ENCODE measurements at places on chromosomes 5 and 9.

- DNase-seq, result no peak
These were observed 28.4 kb downstream of the TIMD4 start for GRCh38 chr5:156934450-156935211.

DNA sequence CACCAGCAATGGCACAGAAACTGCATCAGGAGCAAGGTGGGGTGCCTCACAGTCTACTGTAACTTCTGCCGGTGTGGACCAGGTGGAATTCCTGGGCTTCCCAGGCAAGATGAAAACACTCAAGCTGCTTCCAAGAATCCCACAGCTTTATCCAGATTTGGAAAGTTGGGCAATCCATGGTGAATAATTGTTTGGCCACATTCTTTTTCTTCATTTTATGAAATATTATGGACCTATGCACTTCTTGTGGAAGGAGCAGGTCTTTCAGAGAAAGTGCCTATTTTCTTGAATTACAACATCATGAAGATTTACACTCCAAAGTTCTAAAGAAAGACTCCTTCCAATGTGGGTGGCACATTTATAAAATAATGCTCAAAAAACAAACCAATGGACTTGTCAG lies 503.6 kb downstream of the SEMA5A start:
- no peak for DNase-seq

- no peak for DNase-seq
These were observed 233.9 kb upstream of the ZNF608 start for GRCh38 chr5:124980163-124980941.

DNA sequence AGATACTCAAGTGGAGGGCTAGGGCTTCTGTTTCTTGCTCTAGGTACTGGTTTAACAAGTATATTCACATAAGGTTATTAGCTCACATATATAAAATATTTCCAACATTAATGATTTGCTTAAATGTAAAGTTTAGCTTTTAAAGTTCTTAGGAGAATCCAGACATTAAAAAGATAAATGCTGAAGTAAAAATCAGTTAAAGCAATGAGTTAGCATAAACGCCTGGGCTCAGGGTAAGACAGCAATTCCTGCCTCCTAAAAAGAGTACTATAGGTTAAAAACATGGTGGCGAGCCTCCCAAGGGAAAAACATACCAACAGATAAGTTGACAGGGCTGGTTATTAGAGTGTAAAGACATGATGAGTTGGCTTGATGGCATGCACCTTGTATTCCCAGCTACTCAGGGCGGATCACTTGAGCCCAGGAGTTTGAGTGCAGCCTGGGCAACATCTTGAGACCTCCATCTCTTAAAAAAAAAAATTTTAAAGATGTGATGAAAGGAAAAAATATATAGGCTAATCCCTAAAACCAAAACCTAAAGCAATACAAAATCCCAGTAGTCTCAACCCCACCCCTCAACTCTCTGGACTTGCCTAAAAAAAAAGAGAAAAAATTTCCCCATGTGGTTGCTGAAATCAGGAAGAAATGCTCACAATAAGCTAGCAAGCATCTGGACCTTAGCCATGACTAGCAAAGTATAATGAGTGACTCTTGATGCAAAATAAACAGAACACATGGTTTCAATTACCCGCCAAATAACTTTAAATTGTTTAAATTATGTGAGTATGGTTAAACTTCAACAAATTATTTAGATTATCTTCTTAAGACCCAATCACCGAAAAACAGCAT lies 3.6 kb downstream of the GOLPH3 start:
- DNase-seq, result peak; percentile 84

DNA sequence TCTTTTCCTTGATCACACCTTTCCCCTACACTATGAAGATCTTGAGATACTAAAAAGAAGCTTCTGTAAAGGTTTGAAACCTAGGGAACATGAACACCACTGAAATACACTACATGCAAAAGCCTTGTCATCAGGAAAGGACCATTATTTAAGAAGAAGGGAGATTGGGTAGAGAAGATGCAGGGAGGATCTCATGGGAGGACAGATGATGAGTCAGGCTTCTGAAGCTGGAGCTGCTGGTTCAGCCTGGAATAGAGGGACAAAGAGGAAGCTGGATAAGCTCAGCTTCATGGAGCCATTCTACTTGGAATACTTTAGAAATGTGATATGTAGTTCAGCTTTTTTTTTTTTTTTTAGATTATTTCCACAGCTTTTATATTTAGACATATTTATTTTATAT lies 169.8 kb downstream of the MAN2A1 start:
- DNase-seq, result no peak

DNA sequence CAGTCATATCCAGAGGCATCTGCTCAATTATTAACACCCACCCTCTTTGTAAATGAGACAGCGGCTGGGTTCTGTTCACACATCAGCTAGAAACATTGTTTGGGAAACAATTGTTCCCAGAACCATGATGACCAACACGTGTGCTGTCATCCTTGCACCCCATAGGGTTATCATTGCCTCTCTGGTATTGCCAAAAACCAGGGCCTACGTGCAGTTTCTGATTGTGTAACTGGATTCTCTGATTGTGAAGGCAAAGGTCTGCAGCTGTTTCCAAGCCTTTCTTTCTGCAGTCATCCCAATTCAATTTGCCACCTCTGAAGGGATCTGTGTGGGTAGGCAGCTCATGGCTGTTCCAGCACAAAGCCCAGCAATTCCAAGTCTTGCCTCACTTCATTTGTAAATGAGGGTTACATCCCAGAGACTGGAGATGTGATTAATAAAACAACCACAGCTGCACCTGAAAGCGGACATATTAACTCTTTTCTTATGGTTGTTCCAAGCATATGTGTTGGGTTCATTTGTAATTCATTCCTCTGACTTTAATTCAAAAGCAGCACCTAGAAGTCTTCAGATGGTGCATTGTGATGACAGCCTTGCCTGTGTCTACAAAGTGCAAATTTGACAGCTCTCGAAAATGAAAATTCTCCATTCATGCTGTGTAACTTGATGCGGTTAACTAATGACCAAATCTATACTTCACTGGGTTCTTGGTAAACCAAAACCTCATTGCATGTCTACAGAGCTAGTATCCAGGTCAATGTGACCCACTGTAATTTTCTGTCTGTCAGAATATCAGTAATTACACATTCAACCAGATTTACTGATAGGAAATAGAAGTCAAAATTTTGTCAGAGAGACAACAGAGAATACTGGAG lies 66.6 kb downstream of the YIPF5 start:
- no peak for DNase-seq

DNA sequence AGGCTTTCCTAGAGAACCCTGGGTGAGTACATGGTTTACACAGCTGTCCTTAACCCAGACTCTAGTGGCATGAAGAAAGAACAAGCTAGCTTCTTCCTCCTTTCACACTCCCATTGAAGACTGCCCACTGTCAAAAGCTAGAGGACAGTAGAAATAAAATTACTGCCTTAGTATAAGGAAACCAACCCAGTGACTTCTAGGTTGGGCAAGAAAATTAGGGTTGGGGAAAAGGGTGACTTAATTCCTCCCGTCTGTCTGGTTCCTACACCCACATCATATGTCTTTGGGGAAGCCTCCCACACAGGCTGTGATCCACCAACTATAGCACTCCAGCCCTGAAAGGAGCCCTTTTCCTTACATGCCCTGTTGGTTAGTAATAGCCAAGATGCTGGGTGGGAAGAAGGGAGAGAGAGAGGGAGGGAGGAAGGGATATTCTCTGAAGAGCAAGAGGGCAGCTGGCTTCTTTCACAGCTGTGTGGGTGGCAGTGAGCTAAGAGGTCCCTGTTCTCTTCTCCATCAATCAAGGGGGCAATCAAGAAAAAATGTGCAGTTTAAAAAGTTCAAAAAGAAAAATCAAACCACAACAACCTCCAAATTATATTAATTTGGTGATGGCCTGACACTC lies 21.7 kb downstream of the HBEGF start:
- DNase-seq, result peak; percentile 77

DNA sequence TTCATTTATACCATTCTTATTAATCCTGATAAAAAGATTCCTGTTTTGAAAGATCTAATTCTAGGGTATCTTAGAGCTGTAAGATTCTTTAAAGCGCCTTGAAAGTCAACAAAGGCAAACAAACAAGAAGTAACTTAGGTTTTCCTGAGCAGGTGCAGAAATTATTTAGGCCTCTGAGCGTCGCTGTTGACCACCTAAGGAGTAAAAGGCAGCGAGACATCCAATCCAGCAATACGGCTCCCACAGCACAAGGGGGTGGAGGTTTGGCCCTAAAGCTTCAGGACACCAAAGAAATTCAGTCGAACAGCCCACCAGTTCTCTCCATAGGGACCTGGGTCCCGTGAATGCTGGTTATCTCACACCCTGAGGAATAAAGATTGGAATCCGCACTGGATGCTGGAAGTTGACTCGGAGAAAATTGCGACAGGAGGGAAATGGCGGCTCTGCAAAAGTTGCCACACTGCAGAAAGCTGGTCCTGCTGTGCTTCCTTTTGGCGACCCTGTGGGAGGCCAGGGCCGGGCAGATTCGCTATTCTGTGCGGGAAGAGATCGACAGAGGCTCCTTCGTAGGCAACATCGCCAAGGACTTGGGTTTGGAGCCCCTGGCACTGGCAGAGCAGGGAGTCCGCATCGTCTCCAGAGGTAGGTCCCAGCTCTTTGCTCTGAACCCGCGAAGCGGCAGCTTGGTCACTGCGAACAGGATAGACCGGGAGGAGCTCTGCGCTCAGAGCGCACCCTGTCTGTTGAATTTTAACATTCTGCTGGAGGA lies at the start of gene PCDHGA2:
Gene PCDHGA2, plus strand, starts transcription at position 223 of the 769 bp plus-strand sequence.
- peak; percentile 60 for DNase-seq

DNA sequence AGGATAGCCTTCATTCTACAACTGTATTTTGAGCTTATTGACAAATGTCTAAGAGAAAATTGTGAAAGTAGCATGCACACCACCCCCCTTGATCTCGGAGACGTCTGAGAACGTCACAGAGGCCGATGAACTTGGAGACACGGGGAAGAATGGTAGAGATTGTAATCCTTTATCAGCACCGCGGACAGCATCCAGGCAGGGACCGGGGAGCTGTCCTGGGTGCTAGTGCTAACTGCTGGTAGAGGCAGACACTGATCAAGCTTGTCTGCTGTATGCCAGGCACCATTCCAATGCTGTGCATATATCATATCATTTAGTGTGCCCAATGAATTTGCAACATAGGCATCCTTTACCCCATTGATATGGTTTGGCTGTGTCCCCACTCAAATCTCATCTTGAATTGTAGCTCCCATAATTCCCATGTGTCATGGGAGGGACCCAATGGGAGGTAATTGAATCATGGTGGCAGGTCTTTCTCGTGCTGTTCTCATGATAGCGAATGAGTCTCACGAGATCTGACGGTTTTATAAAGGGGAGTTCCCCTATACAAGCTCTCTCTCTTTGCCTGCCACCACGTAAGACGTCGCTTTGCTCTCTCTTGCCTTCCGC lies 98.8 kb downstream of the LHX2 start:
- peak; percentile 56 for DNase-seq
